ENCODE measurements at places on chromosomes 16 and 17. TPM values are rescaled to one million over a fixed set of nuclear protein-coding genes. Genes with fewer than 3 reads are reported as not detected.

GRCh38 chr16:25012525-25012991, 2.6 kb downstream of the ARHGAP17 start:
- no peaks in the 10 kb centered on the region for H3K36me3 ChIP-seq
- no peak for DNase-seq
- peaks cover 33% of the 10 kb centered on the region for H3K4me1 ChIP-seq

DNA sequence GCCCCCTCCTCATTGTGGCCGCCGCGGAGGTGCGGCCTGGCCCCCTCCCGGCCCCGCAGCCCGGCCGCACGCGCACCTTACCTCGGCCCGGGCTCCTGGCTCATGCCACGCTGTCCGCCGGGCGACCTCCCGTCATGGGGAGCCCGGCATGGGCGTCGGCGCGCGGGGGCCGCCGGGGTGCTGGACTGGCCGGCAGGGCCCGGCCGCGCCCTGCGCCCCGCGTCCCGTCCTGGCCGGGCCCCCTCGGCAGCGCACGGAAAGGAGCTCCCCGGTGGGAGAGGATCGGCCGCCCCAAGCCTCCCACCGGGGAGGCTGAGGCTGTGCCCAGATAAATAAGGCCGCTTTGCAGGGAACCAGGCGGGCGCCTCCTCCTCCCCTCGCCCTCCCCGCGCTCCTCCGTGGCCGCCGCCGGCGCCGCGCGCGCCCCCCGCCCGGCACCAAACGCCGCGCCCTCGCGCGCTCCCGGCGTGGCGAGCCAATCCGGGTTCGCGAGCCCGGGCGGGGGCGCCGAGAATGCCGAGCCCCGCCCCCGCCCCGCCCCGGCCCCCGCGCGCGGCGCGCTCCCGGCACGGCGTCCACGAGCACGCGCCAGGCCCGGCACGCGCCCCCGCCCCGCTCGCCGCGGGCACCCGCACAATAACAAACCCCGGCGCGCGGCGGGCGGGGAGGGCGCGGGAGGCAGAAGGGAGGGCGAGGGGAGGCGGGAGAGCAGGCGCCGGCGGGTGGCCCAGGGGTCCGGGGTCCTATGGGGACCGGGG, at the start of gene FBXL16:
Gene FBXL16 (minus strand): TSS at position 371 of the 758 bp plus-strand sequence. CDS start 8,396 bp downstream, outside the sequence.
- peaks cover 66% of the 10 kb centered on the region for H3K27me3 ChIP-seq
- no peak within 1 kb of the TSS for H3K4me3 ChIP-seq
- no peaks in the 10 kb centered on the region for H3K4me1 ChIP-seq
- H3K36me3 ChIP-seq: no peaks in the 10 kb centered on the region
- H3K27ac ChIP-seq: no peak within 1 kb of the TSS

DNA sequence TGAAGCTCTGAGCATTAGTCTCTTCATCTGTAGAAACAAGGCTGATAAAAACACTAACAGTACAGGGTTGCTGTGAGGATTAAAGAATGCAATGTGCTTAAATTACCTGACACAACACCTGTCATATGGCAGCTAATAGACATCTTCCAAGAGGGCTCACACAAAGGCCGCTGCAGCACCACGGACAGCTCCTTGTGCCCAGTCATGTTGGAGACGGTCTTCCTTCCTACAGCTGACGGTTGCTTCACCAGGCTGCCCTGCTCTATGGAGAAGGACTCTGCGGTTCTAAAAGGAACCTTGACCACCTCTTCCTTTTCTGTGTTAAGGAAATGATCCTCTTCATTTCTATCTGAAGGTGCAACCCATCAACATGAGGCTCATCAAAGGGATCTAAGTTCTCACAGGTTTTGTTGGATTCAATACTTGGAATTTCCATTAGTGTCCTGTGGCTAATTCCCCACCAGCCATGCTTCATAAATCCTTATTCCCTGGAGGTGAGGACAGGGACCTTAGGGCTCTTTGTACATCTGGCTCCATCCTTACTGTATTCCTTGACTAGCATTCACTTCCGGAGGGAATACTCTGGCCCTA, 138.9 kb upstream of the CES5A start:
- H3K4me1 ChIP-seq: no peaks in the 10 kb centered on the region
- no peaks in the 10 kb centered on the region for H3K27me3 ChIP-seq
- DNase-seq: peak; percentile 49
- no peak overlapping the region for H3K27ac ChIP-seq

DNA sequence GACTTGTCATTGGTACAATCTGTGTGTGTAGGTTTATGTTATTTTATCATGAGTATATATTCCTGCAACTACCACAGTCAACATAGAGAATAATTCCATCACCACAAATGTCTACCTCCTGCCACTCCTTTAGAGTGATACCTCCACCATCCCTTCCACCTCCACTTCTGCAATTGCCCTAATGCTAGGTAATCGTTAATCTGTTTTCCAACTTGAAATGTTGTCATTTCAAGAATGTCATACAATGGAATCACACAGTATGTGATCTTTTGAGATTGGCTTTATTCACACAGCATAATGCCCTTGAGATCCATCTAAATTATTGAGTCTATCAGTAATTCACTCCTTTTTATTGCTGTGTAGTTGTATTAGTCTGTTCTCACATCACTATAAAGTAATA, 414.8 kb upstream of the C16orf82 start:
- H3K27ac ChIP-seq: no peak overlapping the region
- H3K36me3 ChIP-seq: no peaks in the 10 kb centered on the region
- no peaks in the 10 kb centered on the region for H3K27me3 ChIP-seq
- DNase-seq: no peak

CLN3 gene
- total RNA-seq: 57.5 TPM

DNA sequence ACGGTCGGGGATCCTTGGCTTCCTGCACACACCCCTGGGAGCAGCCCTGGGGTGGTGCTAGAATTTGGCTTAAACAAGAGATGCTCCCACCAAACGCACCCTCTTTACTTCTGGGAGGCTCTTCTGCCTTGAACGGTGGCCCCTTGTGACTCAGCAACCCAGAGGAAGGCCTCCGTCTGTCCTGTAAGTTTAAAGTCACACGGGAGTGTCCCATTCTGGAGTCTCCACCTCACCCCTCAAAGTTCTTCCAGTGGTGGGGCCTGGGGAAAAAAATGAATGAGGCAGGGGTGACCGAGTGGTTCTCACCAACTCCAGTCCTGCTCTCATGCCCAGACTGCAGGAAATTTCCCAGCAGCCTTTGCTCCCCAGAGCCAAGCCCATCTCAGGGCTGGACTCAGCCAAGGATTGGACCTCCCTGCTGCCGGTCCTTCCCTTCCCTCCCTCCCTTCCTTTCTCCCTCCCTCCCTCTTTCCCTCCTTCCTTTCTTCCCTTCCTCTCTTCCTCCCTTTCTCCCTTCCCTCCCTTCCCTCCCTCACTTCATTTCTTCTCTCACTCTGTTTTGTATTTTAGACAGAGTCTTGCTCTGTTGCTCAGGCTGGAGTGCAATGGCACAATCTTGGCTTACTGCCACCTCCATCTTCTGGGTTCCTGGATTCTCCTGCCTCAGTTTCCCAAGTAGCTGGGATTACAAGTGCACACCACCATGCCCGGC, 11.4 kb downstream of the ITGAD start:
- H3K27me3 ChIP-seq: no peaks in the 10 kb centered on the region
- DNase-seq: no peak
- H3K4me1 ChIP-seq: peaks cover 13% of the 10 kb centered on the region
- H3K27ac ChIP-seq: no peak overlapping the region
- peak overlapping the region; percentile 9 for H3K4me3 ChIP-seq

C1QTNF8 gene
- total RNA-seq: not detected

VAC14 gene
- 40.0 TPM for total RNA-seq

SLC47A2 gene
- not detected for total RNA-seq

WSCD1 gene
- 2.9 TPM for total RNA-seq

DNA sequence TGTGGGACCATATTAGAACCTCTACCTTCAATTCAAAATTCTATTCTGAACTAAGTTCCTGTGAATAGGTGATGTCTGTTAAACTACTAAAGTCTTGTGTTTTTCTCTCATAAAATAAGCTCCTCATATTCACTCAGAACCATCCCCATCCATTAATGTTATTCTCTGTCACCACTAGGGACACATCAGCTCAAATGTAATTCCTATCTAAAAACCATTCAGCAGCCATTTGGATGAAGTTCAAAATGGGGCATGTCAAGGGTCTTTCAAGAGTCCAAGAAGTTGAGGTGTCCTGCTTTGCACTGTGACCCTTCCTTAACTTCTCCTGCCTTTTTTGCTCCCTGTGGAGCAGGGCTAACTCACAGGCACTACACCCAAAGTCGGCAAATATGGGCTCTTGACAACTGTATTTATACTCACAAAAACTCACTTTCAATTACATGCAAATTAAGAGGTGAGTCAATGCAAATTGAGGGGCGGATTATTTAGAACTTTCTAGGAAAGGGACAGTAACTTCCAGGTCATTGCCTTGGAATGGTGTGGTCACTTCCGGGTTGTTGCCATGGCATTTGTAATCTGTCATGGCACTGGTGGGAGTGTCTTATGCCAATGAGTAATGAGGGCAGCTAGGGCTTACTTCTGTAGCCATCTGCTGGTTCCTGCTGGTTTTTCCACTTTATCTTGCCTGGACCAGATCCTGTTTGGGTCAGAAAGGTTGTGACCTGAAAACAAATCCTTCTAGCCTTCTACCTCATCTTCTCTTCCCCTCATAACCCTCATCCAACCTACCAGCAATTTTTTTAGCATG, 128.2 kb upstream of the COX10 start:
- no peak overlapping the region for H3K4me3 ChIP-seq
- H3K36me3 ChIP-seq: no peaks in the 10 kb centered on the region
- no peaks in the 10 kb centered on the region for H3K27me3 ChIP-seq
- H3K27ac ChIP-seq: no peak overlapping the region
- H3K4me1 ChIP-seq: no peaks in the 10 kb centered on the region

DNA sequence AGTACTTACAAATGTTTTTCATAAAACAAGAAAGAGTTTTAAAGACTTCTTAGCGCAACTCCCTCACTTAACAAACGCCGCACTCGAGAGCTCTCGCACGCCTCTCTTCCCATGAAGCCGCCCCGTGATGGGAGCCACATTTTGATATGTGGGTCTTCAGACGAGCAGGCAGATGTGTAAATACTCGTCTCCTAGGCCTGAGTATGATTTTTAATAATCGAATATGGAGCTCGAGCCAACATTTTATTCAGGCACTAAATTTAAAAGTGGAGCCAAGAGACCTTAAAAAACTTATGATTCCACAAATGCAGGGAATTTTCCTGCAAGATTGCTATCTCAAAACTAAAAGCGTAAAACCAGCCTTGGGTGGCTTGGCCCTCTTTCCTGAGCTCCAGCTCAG, 55.4 kb downstream of the IRX6 start:
- no peak overlapping the region for H3K27ac ChIP-seq
- H3K4me1 ChIP-seq: peaks cover 6% of the 10 kb centered on the region
- H3K4me3 ChIP-seq: no peak overlapping the region

EFCAB13 gene
- 7.4 TPM for total RNA-seq

GRCh38 chr17:7435676-7436555, 681 bp downstream of the TMEM102 start:
- peak; percentile 89 for DNase-seq
- no peaks in the 10 kb centered on the region for H3K36me3 ChIP-seq
- H3K4me1 ChIP-seq: peaks cover 59% of the 10 kb centered on the region
- peak overlapping the region; percentile 61 for H3K27ac ChIP-seq
- H3K27me3 ChIP-seq: peaks cover 30% of the 10 kb centered on the region

ASB16 gene
- not detected for total RNA-seq

- no peaks in the 10 kb centered on the region for H3K27me3 ChIP-seq
- H3K36me3 ChIP-seq: no peaks in the 10 kb centered on the region
Measured at GRCh38 chr17:61805399-61805798, 57.9 kb downstream of the BRIP1 start.

DNA sequence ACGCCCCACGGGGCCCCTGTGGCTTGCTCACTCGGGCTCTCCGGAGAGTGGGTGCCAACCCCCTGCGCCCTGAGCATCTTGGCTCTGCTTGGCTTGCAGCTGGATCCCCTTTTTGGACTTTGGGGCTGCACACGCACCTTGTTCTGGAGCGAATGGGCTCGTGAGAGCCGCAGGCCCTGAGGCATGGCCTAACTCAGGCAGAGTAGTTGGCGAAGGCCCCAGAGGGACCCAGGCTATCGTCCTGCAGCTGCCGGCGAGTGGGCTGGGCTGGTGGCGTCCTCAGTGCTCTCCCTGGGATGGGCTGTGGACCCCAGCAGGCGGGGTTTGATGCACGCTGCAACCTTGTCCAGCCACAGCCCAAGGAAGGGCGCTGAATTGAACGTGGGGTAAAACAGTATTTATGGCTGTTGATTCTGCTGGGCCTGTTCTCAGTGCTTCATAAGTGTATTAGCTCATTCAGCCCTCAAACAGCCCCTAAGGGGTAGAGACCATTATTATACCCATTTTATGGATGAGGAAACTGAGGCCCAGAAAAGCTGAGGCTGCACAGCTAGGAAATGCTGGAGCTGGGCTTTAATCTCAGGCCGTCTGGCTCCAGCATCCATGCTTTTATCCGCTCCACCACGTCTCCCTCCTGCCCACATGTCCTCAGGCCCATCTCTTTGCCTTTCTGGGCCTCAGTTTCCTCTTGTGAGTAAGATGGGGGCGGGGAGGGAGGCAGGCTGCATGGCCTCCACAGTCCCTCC, 171.2 kb upstream of the CIBAR2 start:
- H3K27ac ChIP-seq: no peak overlapping the region
- H3K36me3 ChIP-seq: no peaks in the 10 kb centered on the region
- no peak for DNase-seq
- H3K27me3 ChIP-seq: no peaks in the 10 kb centered on the region

- no peaks in the 10 kb centered on the region for H3K27me3 ChIP-seq
- H3K4me1 ChIP-seq: peaks cover 5% of the 10 kb centered on the region
- no peak overlapping the region for H3K27ac ChIP-seq
- DNase-seq: no peak
- H3K4me3 ChIP-seq: no peak overlapping the region
- no peaks in the 10 kb centered on the region for H3K36me3 ChIP-seq
Measured at GRCh38 chr16:77111056-77111565, 79.9 kb upstream of the MON1B start.

- no peaks in the 10 kb centered on the region for H3K36me3 ChIP-seq
- DNase-seq: no peak
- H3K4me1 ChIP-seq: no peaks in the 10 kb centered on the region
- H3K4me3 ChIP-seq: no peak overlapping the region
- H3K27me3 ChIP-seq: no peaks in the 10 kb centered on the region
Measured at GRCh38 chr16:81601601-81602255, 157.1 kb downstream of the CMIP start.

DNA sequence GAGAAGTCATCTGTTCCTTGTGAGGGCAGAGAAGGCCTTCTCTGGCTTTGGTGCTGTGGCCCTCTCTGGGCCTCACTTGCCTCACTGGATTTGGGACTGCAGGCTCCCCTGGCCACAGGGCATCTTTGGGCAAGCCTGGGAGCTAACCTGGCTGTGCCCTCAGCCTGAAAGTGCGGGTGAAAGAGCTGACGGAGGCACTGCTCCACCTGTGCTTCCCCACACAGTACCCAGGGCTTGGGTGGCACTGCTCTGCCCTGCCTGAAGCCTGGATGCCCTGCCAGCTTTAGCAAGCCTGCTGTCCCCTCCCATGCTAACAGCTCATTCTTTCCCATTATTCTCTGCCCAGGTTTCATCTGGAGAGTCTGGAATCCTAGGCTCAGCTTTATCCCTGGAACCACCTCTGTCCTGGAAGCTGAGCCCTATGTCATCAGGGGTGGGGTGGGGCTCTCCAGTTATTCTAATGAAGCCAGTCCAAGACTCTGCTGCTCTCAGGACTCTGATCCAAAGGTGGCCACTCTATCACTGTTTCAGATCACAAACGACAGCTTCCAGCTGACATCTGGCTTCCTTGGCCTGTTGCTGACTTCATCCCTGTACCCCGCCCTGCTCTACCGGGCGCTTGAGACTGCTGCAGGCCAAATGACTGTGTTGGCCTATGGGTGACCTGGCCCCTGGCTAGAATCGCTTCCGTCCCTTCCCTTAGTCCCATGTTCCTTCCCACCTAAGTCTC, 29.3 kb downstream of the HIC1 start:
- peaks cover 77% of the 10 kb centered on the region for H3K4me1 ChIP-seq
- no peaks in the 10 kb centered on the region for H3K27me3 ChIP-seq
- H3K36me3 ChIP-seq: no peaks in the 10 kb centered on the region
- no peak overlapping the region for H3K4me3 ChIP-seq
